ENCODE measurements at places on chromosomes 5 and 9.

DNA sequence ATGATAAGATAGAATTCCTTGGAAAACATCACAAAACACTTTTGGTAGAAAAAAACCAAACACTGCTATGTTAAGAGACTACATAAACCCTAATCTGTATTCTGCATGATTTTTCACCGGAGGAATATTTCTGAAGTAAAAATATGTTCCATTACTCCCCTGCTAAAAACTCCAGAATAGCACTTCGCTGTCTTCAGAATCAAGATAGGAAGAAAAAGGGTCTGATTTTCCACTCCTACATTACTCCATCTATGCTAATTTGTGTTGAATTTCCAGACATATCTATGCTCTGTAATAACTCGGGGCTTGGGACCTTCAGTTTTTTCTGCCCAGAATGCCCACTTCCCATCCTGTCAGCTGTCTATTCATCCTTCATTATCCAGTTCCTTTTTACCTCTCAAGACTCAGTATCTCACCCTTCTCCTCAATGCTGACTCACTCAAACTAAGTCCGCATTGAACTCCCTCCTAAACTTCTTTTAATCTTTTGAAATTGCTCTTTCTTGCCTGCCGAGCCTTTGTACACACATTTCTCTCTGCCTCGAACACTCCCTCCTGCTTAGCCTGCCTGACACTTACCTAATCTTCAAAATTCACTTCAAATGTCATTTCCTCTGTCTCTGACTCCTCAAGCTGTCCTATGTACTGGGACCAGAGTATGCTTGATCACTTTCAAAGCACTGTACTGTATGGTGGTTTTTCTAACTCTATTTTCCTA is 171.0 kb downstream of the ARRDC3 start:
- no peak for DNase-seq

- DNase-seq = no peak
These were observed 225.1 kb downstream of the ADGRV1 start for GRCh38 chr5:90783460-90784333.

- DNase-seq = peak; percentile 95
These were observed 23.6 kb upstream of the FIBCD1 start for GRCh38 chr9:130962418-130963316.

GRCh38 chr9:107898761-107899160 is 409.2 kb upstream of the KLF4 start:
- no peak for DNase-seq

- no peak for DNase-seq
These were observed 206.0 kb upstream of the DMRTA1 start for GRCh38 chr9:22240619-22241018.

DNA sequence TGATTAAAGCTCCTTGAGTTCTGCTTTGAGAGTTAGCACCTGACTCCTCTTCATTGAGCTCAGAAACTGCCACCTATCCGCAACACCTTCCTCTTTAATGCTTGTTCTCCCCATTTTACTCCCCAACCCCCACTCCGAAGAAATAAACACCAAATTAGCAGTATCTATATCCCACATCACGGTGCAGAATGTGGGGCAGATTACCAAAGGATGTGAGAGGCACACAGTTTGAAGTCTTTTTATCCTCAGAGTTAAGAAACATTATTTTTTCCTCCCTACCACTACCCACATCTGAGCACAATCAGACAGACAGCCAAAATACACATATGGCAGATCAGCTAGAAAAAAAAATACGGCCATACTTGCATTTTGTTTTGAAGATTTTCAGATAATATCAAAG is 26.1 kb upstream of the IL7R start:
- no peak for DNase-seq

GRCh38 chr9:4299005-4299795 is 668 bp downstream of the GLIS3 start:
- no peak for DNase-seq

- DNase-seq = no peak
These were observed 84.2 kb downstream of the ESM1 start for GRCh38 chr5:54900984-54901725.

- DNase-seq = no peak
These were observed 41.5 kb downstream of the PIP5K1B start for GRCh38 chr9:68746525-68746924.

- DNase-seq = no peak
These were observed 31.2 kb upstream of the CEP120 start for GRCh38 chr5:123454259-123454911.

DNA sequence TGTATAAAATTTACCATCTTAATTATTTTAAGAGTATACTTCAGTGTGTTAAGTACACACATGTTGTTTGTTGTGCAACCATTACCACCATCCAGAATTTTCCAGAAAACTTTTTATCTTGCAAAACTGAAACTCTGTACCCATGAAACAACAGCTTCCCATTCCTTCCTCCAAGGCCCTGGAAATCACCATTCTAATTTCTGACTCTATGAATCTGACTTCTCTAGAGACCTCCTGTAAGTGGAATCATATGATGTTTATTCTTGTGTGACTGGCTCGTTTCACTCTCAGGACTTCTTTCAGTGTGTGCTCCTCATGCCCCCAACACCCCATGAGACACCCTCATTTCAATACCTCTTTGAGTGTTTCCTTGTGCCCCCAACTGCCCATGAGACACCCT is 60.4 kb upstream of the COL15A1 start:
- no peak for DNase-seq

GRCh38 chr5:122163121-122164069 is 34.0 kb downstream of the ZNF474 start:
- DNase-seq = no peak

GRCh38 chr5:91018200-91018599 is 364.9 kb downstream of the ARRDC3 start:
- DNase-seq = no peak

DNA sequence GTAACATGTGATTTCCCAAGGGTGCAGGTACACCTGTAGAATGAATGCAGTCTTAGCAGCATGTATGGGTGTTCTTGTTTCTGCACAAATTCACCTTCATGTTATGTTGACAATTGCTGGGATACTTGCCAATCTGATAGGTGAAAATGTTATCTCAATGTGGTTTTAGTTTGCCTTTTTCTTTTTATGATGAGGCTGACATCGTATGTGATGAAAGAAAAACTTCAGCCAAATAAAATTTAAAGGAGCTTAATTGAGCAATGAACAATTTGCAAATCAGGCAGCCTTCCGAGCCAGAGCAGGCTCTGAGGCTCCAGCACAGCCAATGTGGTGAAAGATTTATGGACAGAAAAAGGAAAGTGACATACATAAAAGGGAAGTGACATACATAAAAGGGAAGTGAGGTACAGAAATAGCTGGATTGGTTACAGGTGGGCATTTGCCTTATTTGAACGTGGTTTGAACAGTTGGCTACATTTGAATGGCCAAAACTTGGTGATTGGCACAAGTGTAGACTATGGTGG is 10.5 kb downstream of the TAL2 start:
- DNase-seq = no peak

GRCh38 chr9:125183054-125183453 is 6.5 kb downstream of the PPP6C start:
- peak; percentile 29 for DNase-seq

DNA sequence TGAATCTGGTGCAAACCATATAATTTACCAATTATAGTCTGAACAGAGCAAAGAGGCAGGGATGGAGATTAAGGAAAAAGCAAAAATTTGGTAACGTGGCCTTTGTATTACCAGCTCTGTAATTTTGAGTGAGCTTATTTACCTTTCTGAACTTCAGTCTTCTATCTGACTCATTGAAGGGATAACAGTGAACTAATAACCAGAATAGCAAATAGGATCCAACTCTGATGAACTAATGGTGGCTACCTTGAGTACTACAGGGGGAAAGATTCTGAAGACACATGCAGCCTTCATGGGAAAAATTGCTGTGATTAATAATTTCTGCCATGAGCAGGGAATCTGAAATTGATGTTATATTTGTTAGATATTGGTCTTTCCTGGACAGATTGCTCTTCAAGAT is 23.0 kb upstream of the LARP1 start:
- DNase-seq = no peak

DNA sequence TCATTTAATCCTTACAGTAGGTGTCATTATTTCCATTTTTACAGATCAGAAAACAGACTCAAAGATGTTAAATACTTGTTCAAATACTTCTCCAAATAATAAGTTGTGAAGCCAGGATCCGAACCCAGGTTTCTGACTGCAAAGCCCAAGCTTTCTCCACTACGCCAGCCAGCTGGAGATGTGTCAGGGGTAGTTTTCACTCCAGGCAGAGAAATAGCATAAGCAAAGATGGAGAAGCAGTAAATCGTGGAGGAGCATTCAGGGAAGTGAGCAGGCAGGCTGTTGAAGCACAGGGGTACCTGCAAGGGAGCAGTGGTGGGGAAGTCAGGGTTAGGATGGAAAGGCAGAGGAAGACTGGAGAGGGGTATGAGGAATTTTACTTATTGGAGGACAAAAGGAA is 2.9 kb downstream of the TLN1 start:
- DNase-seq = no peak

DNA sequence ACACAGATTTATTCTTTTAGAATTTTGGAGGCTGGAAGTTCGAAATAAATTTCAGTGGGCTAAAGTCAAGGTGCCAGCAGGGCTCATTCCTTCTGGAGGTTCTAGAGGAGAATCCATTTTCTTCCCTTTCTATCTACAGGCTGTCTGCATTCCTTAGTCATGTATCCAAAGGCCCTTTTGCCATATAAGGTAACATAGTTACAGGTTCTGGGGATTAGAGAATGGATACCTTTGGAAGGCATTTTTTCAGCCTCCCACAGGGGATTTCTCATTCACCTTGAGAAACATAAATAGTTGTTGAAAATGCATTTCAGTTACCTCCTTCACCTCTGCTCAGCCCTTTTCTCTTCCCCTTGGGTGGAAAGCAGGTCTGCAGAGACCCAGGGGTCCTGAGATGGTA is 280.0 kb upstream of the MAP3K1 start:
- no peak for DNase-seq

- DNase-seq = no peak
These were observed 245.7 kb upstream of the SLC30A5 start for GRCh38 chr5:68848091-68848490.

DNA sequence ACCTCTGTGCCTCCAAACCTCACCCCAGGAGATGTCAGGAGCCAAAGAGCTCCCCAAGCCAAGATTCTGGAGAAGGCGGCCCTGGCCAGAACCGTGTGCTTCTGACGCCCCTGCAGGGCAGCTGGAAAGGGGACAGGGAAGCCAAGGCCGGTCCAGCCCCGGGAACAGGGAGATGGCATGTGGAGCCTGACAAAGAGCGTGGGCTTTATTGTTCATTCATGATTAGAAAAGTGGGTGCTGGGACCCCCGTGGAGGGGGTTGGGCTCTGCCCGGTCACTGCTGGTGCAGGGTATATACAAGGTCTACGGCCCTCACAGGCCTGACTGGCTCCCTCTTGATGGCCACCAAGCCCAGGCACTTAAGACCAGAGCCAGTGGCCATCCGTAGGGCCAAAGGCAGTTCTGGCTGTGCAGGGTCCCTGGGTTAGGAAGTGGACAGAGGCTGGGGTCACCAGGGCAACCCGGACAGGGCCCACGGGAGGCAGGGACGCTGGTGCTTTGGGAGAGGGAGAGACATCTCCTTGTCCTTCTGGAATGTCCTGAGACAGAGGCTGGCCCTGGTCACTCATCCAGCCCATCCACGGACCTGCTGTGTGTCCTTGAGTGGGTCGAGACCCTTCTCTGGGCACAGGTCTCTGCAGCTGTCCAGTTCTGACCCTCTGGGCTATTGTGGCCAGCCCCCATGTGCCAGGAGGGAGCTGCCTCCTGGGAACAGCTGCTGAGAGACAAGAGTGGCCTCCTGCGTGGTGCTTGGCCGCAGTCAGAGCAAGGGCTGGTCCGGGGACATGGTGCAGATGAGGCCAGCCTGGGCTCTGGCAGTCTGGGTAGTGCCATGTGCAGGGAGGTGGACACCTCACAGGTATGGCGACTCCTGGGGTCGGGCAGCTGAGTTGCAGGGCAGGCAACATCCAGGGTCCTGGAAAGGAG is 12.5 kb downstream of the NINJ1 start:
- DNase-seq = no peak

DNA sequence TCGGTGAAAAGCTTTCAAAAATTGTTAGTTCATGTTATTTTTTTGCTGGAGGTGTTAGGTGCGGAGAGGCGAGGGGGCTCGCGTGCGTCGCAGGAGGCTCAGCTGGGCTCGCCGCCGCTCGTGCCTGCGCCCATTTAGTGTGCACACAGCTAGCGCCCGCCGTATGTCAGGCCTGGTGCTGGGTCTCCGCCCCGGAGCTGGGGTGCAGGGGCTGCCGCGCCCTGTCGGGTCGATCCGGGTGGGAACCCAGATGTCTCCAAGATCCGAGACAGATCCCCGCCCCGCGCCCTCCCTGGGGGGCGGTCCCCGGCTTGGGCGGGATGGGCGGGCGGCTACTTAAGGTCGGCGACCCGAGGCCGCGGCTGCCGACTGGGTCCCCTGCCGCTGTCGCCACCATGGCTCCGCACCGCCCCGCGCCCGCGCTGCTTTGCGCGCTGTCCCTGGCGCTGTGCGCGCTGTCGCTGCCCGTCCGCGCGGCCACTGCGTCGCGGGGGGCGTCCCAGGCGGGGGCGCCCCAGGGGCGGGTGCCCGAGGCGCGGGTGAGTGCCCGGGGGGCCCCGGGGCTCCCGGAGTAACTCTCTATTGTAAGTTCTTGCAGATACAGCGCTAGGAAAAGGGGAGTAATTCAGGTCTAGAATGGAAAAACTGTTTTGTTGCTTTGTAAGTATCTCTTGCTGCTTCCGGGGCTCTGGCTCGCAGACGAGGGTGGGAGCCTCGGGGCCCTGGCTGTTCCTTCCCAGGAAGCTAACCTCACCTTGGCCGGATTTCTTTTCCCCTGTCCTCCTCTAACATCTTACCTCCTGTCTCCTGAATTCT is 31.7 kb downstream of the GSN start:
- no peak for DNase-seq

GRCh38 chr9:87599901-87600610 is 102.4 kb downstream of the DAPK1 start:
- peak; percentile 86 for DNase-seq

DNA sequence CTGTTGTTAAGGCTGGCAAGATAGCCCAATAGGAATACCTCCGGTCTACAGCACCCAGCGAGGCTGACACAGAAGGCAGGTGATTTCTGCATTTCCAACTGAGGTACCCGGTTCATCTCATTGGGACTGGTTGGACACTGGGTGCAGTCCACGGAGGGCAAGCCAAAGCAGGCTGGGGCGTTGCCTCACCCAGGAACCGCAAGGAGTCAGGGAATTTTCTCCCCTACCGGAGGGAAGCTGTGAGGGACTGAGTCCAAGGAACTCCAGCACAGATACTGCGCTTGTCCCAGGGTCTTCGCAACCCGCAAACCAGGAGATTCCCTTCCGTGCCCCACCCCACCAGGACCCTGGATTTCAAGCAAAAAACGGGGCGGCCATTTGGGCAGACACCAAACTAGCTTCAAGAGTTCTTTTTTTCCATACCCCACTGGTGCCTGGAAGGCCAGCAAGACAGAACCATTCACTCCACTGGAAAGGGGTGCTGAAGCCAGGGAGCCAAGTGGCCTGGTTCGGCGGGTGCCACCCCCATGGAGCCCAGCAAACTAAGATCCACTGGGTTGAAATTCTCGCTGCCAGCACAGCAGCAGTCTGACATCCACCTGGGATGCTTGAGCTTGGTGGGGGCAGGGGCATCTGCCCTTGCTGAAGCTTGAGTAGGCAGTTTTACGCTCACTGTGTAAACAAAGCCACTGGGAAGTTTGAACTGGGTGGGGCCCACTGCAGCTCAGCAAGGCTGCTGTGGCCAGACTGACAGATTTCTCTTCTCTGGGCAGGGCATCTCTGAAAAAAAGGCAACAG is 647.2 kb downstream of the BNC2 start:
- DNase-seq = no peak

GRCh38 chr5:150729859-150730258 is 29.0 kb downstream of the DCTN4 start:
- DNase-seq = no peak
